KG1 (cell line): ENCODE measurements at places on chromosomes 13 and 19.

GRCh38 chr19:2246801-2247361, 2.2 kb upstream of the AMH start:
- DNase-seq: no peak

DNA sequence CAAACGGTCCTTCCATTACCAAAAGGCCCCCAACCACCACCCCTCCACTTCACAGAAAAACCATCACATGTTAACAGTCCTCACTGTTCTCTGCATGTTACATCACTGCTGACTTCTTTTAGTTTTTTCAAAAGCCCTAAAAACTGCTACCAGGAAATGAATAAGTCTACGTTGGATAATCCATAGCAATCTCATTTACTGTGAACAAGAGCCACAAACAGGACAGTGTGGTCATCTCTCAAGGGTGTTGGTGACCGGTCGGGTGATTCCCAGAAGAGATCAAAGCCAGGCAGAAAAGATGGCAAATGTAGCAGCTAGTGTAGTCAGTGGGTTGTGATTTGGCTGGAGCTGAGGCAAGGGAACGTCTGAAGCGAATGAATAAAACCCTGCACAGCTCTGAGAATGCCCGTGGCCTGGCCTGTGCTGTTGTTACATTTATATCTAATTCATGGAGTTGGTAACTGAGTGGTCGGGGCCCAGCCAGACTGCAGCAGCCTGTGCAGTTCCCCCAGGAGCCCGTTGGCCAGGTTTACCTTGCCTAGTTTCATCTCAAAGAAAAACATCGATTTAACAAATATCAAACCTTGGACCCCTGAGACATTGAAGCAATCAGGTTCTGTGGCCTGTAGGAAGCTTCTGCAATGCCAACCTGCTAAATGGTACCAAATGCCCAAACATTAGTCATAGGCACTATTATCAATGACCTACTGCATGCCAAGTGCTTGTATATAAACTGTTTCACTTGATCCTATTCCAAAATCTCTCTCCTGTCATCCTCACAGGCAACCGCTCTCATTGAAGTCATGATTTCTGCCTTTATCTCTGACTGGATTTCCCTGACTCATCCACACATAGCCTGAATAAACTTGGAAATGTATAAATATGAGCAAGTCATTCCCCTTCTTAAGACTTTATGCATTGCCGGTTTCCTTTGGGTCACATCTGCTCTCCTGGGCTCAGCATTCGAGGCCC, 153.8 kb upstream of the SERP2 start:
- no peak for DNase-seq

DNA sequence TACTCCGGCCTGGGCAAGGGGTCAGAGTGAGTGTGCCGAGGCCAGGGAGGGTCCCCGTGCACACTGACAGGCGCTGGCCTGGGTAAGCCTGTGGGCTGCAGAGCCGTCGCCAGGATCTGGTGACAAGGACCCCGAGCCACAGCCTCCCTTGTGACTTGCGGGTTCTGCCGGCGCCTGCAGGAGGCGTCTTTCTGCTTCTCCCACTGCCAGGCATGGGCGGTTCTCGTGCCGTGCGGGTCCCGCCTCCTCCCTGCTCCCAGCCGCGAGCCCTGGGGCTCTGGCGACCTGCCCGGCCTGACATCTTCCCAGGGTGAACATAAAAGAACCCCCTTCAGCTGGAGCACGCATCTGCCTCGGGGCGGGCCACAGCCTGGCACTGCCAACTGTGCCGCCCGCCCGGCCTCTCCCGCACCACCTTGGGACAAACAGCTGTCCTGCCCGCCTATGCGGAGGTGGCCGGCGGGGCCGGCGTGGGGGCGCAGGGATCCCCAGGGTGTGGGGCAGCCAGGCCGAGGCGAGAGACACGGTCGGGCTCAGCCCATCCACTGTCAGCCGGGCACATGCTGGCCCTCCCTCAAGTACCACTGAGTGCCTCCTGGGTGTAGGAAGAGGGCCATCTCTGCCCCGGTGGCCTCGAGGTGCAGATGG, 1.5 kb upstream of the HCN2 start:
- peak; percentile 48 for DNase-seq

DNA sequence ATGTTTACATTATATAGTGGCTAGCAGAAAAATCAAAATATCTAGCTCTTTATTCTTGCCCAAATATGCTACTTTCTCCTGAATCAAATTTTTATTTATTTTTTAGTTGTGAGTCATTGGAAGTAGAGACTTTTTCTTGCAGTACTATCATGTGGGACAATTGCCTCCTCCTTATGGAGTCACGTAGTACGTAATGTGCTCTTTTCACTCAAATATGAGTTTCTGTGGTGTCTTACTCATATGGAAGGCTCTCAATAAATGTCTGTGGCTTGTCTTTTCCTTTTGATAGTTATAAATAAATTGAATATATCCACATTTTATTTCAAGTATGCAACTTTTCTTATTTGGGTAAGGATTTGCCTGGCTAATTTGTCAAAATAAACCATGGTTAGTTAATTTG, 1411.0 kb upstream of the SLC10A2 start:
- no peak for DNase-seq

GRCh38 chr13:112734696-112735547, 45.1 kb downstream of the ATP11A start:
- no peak for DNase-seq

GRCh38 chr19:28905996-28906395, 307.0 kb downstream of the UQCRFS1 start:
- DNase-seq: no peak

GRCh38 chr19:40802300-40803169, 3.5 kb downstream of the EGLN2 start:
- DNase-seq: no peak

DNA sequence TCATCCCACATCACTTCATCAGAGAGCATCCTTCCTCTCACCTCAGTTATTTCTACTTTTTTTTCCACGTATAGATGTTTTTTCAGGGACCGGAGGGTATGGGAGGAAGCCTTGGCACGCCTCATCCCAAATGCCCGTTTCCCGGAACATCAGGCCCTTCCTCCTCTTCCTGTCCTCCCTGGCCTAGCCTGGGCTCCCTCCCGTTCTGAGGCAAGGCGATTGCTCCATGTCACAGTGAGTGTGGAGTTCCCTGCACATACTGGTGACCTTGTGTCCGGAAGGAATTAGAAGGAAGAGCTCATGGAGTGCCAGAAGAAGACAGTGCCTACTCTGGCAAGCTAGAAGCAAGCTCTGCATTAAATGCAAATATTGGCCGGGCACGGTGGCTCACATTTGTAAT, 1.1 kb upstream of the ZNF627 start:
- no peak for DNase-seq

- DNase-seq: no peak
Measured at GRCh38 chr13:46624353-46624752, 71.4 kb downstream of the LRCH1 start.

DNA sequence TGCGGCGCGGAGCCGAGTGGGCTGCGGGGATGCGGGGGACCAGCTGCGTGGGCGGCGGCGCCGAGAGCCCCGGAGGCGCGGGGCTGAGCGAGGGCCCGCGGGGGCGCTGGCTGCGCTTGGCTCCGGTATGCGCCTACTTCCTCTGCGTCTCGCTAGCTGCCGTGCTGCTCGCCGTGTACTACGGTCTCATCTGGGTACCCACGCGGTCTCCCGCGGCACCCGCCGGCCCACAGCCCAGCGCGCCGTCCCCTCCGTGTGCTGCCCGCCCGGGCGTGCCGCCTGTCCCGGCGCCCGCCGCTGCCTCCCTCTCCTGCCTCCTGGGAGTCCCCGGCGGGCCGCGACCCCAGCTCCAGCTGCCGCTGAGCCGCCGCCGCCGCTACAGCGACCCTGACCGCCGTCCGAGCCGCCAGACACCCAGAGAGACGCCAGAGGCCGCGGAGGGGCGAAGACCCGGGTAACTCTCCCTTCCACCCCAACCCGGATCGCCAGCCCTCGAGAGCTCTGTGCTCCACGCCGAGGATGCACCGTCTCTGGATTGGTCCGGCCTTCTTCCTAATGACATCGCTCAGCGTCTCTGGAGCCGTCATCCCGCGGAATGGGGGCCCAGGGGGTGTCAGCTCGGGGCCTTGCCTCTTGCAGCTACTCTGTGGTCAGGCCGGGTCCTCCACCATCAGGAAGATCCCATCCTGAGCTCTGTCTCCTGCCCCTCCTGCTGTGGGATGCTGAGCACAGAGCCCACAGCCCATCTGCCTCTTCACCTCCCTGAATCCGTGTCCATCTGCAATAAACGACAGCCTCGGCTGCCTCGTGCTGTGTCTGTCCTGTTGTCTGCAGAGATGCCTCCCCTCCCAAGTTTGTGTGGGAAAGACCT, 441 bp downstream of the INAFM1 start:
- no peak for DNase-seq
